AG09319 (cell line): ENCODE measurements at places on chromosomes 16 and 17.

DNA sequence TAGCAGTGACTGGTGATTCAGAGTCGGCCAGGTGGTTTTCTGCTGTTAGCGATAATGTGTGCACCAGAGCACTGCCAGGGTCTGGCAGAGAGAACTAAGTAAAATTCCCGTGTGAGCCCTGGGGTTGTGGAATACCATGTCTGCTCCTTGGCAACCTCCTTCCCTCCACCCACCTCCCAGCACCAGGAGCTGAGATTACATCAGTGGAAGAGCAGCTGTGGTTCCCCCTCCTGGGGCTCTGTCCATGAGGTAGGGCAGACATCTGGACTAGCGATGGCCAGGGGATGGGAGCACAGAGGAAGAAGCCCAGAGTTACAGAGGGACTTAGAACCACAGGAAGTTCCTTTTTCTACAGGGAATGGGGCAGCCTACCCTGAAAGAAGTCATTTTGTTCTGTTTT is 15.8 kb downstream of the CLEC10A start:
- no peak for DNase-seq

DNA sequence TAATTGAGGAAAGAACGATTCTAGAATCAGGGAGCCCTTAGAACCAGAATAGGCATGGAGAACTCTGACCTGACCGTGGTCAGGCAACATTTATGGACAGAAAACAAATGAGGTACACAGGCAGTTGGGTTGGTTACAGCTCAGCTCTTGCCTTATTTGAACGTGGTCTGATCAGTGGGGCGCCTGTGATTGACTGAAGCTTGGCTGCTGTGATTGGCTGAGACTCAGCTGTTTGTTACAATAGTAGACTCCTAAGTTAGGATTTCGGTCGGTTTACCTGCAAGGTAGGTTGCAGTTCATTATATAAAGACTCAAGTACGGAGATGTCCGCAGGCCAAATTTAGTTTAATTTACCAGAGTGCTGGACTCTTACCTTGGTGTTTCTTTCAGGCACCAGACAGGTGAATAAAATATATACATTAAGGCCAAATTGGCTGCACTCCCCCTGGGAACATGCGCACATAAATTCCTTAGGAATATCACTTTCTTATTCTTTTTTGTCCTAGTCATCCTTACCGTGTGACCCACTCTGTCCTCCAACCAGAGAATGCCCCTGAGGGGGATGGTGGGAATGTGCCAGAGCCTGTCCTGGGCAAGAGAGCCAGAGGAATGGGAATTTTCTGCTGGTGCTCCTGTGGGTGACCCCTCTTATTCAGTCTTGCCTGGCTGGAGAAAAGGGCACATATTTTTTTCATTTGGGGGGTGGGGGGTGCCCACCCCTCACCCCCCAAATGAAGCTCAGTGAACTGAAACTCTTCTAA is 7.5 kb upstream of the CSNK2A2 start:
- DNase-seq, result no peak

GRCh38 chr16:84246679-84247077 is 6.9 kb upstream of the KCNG4 start:
- no peak for DNase-seq

DNA sequence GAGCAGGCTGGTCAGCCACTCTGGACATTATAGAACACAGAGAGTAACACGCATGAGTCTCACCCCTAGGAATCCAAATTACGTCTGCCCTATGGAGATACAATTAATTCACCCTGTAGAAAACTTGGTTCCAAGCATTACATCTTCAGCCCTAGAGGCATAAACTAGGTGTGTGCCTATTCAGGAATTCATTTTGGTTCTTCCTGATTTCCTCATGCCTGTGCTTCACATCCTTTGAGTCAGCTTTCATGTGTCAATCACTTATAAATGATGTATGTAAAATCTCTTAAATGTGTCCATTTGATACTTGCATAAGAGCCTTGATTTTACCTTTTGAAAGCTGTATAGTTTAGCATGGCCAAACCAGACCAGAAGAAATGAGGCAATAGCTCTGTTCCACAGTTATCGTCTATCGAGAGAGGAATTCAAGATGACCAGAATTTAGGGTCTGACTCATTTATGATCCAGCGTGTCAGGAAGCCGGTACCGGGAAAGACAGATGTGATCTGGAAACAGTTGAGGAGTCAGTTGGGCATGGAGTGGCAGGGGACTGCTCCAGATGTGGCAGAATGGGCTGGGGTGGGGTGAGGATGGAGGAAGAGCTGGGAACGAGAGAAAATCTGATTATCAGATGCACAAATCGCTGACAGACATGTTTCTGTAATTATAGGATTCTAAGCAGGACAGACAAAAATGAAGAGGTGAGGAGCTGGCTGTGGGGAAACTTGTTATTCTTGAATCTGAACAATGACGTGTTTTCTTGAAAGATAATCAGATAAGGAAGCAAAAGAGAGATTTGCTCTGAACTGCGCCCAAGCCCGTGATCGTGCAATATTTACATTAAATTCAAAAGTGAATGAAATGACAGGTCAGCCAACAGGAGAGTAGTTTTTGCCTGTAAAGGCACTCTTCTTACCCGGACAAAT is 76.7 kb downstream of the C16orf95 start:
- no peak for DNase-seq

- no peak for DNase-seq
Measured at GRCh38 chr16:88116121-88116520, 164.9 kb downstream of the BANP start.

- no peak for DNase-seq
Measured at GRCh38 chr16:28958216-28958615, 7.5 kb downstream of the NFATC2IP start.

- no peak for DNase-seq
Measured at GRCh38 chr17:47945080-47945479, 3.7 kb downstream of the PNPO start.

DNA sequence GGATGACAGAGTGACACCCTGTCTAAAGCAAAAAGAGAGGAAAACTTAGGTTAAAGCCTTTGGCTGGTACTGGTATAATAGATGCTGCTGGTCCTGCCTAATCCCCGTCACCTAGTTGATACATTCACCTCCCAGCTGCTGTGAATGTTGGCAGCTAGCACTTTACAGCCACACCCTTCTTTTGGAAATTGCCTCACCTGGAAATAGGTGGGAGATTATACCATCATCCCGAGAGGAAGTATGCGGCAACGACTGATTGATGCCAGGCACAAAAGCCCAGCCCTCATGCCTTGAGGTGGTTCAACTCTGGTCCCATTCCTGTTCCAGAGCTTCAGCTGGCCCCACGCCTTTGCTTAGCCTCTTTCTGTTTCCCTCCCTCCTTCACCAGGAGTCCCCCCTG is 53.2 kb upstream of the SIAH1 start:
- DNase-seq, result no peak

DNA sequence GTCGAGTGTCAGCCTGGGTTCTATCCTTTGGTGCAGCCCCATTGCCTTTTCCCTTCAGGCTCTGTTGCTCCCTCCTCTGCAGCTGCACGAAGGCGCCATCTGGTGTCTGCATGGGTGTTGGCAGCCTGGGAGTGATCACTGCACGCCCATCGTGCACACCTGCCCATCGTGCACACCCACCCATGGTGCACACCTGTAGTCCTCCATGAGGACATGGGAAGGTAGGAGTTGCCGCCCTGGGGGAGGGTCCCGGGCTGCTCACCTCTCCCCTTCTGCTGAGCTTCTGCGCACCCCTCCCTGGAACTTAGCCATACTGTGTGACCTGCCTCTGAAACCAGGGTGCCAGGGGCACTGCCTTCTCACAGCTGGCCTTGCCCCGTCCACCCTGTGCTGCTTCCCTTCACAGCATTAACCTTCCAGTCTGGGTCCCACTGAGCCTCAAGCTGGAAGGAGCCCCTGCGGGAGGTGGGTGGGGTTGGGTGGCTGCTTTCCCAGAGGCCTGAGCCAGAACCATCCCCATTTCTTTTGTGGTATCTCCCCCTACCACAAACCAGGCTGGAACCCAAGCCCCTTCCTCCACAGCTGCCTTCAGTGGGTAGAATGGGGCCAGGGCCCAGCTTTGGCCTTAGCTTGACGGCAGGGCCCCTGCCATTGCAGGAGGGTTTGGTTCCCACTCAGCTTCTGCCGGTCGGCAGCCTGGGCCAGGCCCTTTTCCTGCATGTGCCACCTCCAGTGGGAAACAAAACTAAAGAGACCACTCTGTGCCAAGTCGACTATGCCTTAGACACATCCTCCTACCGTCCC is 2.9 kb downstream of the CTRL start:
- DNase-seq, result no peak

DNA sequence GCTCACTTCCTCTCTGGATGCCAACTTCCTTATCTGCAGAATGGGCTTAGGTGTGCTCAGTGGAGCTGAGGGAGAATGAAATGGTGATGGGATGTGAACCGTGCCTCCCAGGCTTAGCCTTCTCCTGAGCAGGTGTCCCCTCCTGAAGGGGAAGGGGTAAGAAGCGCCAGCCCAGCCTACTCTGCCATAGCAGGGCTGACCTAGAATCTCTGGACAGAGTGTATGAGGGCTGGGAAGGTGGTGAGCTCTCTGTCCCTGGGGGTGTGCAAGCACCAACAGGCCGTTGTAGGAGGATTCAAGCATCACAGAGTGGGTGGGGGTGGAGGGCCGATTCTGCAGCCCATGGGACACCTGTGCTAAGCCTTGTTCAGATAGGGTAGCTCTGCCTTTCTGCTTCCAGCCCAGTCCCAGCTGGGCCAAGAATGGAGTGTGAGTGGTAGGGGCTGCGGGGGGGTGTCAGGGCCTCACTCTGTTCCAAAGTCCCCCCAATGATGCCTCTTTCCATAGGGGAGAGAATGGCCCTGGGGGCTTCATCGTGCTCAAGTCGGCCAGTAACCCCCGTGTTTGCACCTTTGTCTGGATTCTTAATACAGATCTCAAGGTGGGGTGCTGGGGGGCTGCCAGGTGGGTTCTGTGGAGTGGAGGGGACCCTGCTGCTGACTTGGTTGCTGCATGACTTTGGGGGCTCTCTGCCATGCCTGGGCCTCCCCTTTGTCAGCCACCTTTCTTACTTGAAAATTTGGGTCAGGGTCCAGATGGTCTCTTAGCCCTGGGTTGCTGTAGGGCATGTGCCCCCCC is 3.2 kb upstream of the TCAP start:
- DNase-seq, result no peak

DNA sequence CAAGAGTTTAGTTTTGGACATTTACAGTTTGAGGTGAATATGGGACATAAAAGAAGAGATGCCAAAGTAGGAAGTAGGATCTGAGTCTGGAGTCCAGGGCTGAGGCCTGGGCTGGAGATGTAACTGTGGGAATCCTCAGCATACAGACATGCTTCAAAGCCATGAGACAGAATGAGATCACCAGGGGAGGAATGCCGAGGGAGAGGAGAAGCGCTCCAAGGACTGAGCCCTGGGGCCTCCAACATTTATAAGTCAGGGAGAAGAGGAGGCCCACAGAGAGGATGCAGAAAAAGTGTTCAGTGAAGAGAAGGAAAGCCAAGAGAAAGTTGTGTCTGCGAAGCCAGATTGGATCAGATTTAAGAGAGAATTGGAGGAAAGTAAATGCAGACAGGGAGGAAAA is 277.5 kb upstream of the MYOCD start:
- DNase-seq, result no peak

DNA sequence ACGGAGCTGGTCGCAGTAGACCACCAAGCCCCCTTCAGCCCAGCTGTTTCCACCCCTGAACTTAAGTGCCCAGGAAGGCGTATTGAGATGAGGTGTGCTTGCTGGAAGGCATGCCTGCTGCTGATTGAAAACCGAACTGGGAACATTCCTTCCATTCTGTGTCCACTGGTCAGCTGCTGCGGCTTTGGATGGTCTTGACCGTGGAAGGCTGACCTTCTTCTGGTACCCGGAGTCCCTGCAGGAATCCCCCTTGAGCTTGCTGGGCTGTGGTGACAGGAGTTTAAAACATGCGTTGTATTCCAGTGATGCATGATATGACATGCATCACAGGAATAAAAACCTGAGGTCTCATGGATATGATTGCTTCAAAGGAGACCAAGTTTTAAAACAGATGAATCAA is 31.4 kb downstream of the IL4R start:
- no peak for DNase-seq

- no peak for DNase-seq
Measured at GRCh38 chr16:75908331-75909117, 182.2 kb upstream of the CPHXL start.

GRCh38 chr17:78176548-78177025 is 8.2 kb downstream of the SYNGR2 start:
- no peak for DNase-seq

GRCh38 chr16:69511651-69512050 is 54.1 kb upstream of the NFAT5 start:
- DNase-seq, result no peak

- no peak for DNase-seq
Measured at GRCh38 chr17:79937391-79938335, 98.0 kb downstream of the TBC1D16 start.

DNA sequence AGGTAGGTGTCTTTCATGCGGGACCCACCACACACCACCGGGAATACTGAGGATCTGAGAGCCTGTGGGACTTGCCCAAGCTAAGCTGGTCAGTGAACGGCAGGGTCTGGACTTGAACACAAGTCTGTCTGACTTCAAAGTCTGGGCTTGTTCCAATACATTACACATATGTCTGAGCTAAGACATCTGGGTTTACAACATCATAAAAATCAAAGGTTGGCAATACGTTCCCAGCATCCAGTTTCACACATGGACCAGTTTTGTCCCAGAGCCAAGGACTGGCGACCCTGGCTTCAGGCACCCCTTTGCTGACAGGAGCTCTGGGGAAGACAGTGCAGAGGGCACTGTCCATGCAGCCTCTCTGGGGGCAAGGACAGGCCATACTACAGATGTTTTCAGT is 27.9 kb upstream of the AXIN2 start:
- DNase-seq, result no peak

- no peak for DNase-seq
Measured at GRCh38 chr16:891353-891740, 79.4 kb downstream of the LMF1 start.

- DNase-seq, result no peak
Measured at GRCh38 chr17:13385481-13385911, 216.2 kb downstream of the HS3ST3A1 start.

DNA sequence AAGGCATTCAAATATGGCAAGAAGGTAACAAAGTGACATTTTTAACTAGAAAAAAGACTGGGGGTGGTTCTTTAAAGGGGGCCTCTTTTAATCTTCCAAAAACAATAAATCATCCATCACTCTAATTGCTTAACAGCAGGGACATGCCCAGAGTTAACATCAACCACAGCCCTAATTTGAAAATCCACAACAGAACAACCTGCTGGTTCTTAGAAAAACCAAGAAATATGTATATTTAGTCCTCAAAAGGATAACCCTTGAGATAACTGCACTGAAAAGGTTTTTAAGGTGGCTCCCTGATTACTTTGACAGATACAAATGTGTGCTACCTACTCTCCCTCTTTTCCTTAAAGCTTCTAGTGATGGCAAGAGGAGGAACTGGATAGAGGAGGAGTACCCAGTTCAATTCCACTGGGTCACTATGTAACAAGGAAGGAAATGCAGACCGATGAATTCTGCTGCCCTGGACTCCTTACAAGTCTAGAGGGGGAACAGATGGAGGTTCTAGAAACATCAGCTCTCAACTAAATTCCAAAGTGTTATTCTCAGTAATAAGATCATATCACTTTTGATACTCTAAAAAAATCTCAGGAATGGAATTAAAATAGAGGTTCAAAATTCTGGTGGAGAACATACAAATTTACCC is 54.3 kb downstream of the N4BP1 start:
- DNase-seq, result no peak

- DNase-seq, result no peak
Measured at GRCh38 chr16:31709181-31709580, 164.4 kb upstream of the ZNF267 start.

- DNase-seq, result no peak
Measured at GRCh38 chr17:50634915-50635731, 442 bp downstream of the ABCC3 start.
